ACHN (cell line): ENCODE measurements at places on chromosomes 4 and X.

- DNase-seq = peak; percentile 76
These were observed 56.1 kb downstream of the FAM114A1 start for GRCh38 chr4:38923746-38924145.

GRCh38 chr4:75696071-75696470 is 22.9 kb upstream of the G3BP2 start:
- DNase-seq = no peak

DNA sequence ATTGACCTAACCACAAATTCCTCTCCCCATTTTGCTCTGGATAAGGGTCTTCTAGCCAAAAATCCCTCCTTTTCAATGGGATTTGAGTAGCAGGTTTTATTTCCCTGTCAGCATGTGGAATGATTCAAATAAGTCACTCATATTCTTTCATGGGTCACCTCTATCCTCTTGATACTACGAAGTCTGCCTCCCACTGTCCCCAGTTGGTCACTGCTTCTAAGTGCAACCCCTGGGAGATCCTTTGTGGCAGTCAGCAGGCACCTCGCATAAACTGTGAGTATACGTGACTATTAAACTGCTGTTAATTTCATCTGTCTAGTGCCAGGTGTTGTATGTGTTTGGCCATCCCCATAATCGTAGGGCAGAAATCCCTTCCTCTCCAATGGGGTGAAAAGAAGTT is 1667.9 kb upstream of the PCDH7 start:
- DNase-seq = no peak

DNA sequence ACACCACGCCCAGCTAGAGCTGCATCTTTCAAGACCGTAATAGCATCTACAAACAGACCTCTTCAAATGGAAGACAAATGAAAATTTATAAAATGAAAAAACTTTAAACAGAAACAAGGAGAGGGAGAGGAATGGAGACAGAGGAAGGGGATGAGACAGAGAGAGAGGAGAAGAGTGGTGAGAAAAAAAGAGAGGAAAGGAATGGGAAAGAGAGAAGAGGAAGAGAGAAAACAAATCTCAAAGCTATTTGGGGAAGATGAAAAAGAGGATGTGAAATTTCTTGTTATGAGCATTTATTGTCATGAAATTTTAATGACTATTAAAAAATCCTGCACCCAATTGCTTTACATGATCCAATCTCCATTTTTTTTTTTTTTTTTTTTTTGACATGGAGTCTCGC is 726.9 kb downstream of the GRID2 start:
- DNase-seq = no peak

- no peak for DNase-seq
These were observed 54.1 kb downstream of the HOPX start for GRCh38 chr4:56626963-56627362.

- DNase-seq = no peak
These were observed 277.1 kb upstream of the ADGRL3 start for GRCh38 chr4:60923075-60923474.

GRCh38 chrX:126824338-126825007 is 4.9 kb downstream of the PRR32 start:
- no peak for DNase-seq

- no peak for DNase-seq
These were observed 742.2 kb upstream of the ATOH1 start for GRCh38 chr4:93086356-93086755.

DNA sequence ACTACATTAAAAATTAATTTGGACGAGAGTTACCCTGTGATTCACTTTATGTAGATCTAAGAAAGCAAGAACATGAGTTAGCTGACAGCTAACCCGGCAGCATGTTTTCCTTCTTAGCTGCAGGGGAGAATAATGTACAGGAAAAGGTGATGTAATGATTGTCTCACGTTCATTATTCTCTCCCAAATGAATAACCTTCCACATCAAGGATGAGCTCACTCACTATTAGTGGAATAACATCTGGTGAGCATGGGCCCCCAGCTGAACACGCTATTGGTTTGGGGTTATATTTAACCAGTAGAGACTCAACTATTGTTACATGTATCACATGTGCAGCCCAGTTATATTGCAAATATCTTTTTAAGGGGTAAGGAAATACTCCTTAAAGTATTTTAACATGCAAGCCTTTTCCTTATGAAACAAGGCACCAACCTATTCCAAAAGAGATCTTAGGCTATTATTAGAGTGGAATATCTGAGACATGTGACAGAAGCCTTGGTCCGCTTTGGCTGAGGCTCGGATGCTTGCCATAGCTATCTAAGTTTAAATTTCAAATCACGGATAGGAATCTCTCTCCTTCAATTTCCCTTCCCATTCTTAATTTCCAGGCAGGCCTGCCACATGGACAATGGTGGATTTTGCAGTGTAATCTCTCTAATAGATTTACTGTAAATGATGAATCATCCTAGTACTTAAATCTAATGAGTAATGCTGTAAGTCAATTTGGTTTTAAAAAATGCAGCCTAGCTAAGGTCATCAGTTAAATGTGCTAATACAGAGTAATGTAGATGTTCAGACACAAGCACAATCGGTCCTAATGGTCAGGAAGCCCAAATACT is 99.0 kb upstream of the OTUD4 start:
- DNase-seq = no peak

DNA sequence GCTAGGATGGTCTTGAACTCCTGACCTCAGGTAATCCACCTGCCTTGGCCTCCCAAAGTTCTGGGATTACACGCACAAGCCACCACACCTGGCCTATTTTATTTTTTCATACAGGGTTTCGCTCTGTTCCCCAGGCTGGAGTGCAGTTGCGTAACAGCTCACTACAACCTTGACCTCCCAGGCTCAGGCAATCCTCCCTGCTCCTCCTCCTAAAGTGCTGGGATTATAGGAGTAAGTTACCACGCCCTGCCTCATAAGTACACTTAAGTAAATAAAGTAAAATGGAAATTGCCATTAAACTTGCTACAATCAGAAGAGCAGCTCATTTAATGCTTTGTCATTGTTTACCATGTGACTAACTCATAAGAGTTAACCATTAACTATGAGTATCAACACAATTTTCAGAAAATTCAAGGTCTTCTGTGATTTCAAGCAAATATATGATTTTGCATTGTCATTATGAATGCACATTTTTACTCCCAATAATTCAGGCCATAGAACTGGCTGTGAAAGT is 12.3 kb downstream of the UGDH start:
- peak; percentile 57 for DNase-seq

DNA sequence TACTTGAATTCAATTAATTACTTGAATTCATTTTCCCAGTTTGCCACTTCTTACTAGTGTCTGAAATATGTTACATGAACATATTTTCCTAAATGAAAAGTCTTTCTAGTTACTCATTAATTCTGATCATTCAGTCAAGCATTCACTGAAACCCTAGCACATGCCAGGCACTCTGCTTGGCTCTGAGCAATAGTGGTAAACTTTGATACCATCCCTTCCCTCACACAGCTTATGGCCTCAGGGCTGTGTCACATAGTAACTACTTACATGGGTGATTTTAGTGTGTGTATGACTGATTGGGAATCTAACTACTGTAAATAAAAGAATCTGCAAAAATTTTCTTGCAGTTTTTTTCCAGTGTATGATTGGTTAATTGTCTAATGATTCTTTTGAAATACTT is 32.7 kb downstream of the METAP1 start:
- peak; percentile 18 for DNase-seq

GRCh38 chr4:55880652-55881280 is 27.3 kb downstream of the EXOC1 start:
- DNase-seq = no peak

GRCh38 chr4:1538941-1539772 is 132.9 kb upstream of the NKX1-1 start:
- no peak for DNase-seq

- DNase-seq = no peak
These were observed 48.2 kb upstream of the HPSE start for GRCh38 chr4:83382850-83383249.

GRCh38 chr4:56531823-56532222 is 26.2 kb downstream of the ARL9 start:
- DNase-seq = no peak

GRCh38 chr4:137599734-137600133 is 67.4 kb upstream of the PCDH18 start:
- no peak for DNase-seq

DNA sequence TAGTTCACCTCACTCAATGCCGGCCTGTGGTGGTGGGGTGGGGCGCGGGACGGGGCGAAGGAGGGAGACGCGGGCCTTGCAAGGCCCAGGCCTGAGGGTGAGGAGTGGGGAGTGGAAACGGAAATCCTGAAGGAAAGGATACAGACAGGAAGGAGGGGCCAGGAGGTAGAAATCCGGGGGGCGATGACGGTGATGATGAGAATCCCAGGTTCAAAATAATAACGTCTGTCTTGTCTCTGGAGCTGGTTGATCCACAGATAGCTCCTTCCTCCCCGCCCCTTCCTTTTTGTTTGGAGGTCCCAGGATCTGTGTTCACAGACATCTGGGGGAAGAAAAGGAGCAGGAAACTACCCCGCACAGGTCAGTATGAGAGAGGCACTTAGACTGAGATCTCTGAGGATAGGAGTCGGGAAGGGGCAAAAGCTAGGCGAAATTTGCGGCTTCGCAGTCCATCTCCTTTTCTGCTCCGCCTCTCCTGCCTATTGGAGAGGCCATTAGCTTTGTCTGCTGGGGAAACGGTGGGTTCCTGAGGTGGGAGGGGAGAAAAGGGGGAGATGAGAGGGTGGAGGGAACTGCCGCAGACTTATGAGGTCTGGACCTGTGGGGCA is 746 bp downstream of the TCEAL7 start:
- no peak for DNase-seq

DNA sequence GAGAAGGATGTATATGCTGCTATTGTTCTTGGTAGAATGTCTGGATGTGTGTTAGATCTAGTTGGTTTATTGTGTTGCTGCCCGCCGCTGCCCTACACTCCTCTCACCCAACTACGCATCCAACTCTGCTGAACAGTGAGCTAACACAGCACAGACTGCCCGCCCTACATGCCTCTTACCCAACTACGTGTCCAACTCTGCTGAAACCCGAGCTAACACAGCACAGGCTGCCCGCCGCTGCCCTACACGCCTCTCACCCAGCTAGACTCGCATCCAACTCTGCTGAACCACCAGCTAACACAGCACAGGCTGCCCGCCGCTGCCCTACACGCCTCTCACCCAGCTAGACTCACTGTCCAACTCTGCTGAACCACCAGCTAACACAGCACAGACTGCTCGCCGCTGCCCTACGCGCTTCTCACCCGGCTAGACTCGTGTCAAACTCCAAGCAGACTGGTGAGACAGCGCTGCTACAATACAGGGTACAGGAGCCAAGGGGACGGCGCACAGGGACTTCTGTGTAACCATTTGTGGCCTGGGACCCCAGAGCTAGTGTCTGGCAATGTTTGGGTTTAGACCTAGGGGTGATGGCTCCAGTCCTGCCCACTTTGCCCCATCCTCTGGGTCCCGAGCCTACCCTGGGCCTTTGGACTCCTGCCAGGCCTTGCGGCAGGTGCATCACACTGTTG is 11.6 kb upstream of the CTBP1 start:
- no peak for DNase-seq

GRCh38 chr4:77927991-77928925 is 65.6 kb downstream of the MRPL1 start:
- peak; percentile 14 for DNase-seq

DNA sequence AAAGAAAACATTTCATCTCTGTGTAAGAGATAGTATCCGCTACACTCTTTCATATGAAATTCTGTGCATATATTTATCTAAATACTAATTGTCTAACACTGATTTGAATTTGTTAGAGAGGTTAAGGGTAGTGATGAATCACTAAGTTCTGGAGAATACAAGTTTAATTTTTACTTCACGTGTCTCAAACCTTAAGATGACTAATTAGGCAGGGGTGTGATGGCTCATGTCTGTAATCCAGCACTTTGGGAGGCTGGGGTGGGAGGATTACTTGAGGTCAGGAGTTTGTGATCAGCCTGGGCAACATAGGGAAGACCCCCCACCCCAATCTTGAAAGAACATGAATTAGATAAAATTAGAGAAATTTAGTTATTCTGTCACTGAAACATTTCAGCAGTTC is 2241.9 kb downstream of the PCDH7 start:
- DNase-seq = no peak

DNA sequence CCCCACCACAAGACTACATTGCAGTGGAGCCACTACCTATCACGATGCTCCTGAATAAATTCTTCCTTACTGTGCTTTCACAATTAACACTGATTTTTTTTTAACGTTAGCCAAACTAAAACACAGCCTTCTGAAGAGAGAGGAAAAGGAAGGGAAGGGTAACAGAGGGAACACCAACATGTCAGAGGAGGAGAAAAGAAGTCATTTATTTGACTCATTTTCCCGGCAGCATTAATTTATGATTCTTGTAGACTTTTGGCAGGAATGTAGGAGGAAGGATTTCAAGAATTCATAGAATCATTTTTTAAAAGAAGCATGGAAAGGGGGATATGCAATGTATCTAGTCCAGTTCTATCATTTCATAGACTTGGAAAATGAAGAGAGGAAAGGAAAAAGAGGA is 74.3 kb upstream of the IQCM start:
- no peak for DNase-seq

DNA sequence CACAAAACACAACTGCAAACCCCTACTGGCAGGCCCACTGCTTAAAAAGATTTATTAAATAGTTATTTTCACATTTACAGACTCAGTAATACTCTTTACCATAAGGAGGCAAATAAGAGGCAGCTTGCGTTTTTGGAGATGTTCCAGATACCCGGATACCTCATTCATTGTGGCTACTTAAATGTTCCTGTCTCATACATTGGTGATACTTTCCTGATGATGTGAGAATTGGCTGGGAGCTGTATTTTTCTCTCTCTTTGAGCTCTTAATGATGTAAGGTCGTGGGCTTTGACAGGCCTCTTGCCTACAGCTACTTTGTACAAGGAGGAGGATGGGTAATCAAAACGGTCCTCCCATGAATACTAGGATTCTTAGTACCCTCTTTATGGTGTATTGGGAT is 101.5 kb downstream of the AKAP4 start:
- DNase-seq = no peak

GRCh38 chrX:6432226-6432625 is 102.7 kb downstream of the VCX3A start:
- DNase-seq = no peak

DNA sequence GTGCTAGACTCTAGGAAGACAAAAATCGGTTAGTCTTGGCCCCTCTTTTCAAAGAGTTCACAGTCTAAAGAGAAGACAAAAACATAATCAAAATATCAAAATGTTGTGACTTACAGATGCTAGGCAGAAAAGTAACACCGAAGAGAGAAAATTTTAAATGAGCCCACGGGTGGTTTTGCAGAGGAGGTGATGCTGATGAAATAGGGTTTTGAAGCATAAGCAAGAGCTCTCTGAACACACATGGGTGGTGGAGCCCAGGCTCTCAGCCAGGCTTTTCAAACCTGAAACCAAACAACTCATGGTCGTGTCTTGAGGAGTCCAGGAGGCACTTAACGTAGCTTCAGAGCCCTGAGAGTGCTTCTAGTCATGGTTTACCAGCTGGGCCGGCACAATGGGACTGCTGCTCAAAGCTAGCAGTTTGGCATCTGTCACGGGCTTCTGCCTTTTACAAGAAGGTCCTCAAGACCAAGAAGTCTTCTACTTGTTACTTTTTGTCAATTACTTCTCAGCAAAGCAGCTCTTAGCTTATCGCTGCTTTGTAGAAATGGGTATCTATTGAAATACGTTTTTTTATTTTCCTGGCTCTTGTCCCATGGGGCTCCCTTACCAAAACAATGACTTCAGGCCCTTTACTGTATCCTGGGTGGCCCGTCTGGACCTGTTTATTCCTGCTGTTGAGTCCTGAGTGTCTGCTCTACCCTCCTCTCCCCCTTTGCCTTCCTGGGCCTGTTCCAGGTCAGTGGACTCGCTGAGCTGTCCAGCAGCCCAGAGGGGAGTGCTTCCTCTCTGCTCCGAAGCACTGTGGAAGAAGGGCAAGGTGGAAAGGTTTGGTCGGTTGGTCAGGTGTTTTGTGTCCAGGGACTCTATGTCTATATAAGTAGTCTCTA is 69.5 kb downstream of the TNIP2 start:
- DNase-seq = no peak
